M059J (cell line): ENCODE measurements at places on chromosomes 6 and 20. TPM values are rescaled to one million over a fixed set of nuclear protein-coding genes. Genes with fewer than 3 reads are reported as not detected.

GRCh38 chr20:57654363-57654997, 34.3 kb upstream of the ZBP1 start:
- peak; percentile 41 for DNase-seq

- no peak for DNase-seq
Measured at GRCh38 chr6:20769631-20770030, 235.4 kb downstream of the CDKAL1 start.

The LSM14B gene
- 46.5 and 60.4 TPM in 2 replicates for total RNA-seq

DNA sequence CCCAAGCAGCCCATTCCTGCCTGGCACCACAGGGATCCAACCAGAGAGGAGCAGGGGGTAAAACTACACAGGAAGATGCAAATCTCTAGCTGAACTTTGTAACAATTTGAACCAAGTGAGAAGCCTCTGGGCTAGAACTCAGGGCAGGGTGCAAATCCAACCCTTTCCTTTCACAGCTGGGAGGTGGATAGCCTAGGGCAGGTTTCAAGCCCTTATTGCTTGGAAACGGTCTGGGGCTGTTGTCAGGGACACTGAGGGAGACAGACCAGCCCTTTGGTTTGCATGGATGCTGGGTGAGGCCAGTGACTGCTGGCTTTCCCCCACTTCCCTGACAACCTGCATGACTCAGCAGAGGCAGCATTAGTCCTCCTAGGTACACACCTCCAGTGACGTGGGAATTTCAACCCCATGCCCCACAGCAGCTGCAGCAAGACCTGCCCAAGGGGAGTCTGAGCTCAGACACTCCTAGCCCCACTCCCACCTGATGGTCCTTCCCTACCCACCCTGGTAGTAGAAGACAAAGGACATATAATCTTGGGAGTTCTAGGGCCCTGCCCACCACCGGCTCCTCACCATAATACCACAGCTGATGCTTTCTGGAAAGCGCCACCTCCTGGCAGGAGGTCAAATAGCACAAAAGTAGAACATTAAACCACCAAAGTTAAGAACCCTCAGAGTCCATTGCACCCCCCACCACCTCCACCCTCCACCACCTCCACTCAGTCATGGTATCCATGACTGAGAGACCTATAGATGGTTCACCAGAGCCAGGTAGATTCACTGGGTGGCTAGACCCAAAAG, 797.7 kb upstream of the MAN1A1 start:
- DNase-seq = peak; percentile 23

GRCh38 chr6:23910420-23910819, 215.6 kb upstream of the NRSN1 start:
- no peak for DNase-seq

The TMEM151B gene
- 0.05 TPM in 1 of 2 replicates, not detected in the other for total RNA-seq

GRCh38 chr20:9928955-9929354, 90.1 kb upstream of the PAK5 start:
- no peak for DNase-seq

- DNase-seq = peak; percentile 62
Measured at GRCh38 chr6:161445021-161445799, 171.3 kb upstream of the AGPAT4 start.

The ZFP64 gene
- total RNA-seq = 27.2 and 27.4 TPM in 2 replicates

GRCh38 chr6:98343004-98343403, 491.4 kb upstream of the POU3F2 start:
- DNase-seq = no peak
